ENCODE measurements at places on chromosomes 2 and 18.

DNA sequence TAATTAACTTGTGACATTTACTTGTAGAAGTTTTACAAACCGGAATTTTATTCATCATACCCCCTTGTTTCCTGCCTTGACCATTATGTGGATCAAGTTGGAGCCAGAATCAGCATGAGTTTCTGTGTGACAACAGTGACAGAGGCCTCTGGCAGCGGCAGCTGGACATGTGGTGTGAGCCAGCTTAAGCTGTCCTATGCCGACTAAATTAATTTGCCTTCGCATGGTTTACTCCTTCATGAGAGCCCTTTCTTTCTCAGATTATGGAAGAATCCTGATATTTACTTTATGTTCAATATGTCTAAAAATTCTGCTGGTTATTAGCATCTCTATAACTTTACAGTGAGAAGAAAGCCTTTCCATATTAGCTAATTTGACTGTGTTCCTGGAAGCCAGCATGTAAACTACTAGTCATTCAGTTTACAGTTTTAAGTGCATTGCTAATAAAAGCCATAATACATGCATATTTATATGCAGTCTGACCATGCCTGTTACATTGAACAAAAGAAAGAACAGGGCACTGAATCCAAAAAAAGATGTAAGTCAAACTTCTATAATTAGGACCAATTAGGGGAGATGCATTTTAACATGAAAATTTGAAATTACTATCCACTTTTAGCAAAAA, 495.8 kb upstream of the ACVR2A start:
- DNase-seq = peak; percentile 15

- DNase-seq = peak; percentile 39
Measured at GRCh38 chr2:155372969-155373368, 674.5 kb downstream of the KCNJ3 start.

DNA sequence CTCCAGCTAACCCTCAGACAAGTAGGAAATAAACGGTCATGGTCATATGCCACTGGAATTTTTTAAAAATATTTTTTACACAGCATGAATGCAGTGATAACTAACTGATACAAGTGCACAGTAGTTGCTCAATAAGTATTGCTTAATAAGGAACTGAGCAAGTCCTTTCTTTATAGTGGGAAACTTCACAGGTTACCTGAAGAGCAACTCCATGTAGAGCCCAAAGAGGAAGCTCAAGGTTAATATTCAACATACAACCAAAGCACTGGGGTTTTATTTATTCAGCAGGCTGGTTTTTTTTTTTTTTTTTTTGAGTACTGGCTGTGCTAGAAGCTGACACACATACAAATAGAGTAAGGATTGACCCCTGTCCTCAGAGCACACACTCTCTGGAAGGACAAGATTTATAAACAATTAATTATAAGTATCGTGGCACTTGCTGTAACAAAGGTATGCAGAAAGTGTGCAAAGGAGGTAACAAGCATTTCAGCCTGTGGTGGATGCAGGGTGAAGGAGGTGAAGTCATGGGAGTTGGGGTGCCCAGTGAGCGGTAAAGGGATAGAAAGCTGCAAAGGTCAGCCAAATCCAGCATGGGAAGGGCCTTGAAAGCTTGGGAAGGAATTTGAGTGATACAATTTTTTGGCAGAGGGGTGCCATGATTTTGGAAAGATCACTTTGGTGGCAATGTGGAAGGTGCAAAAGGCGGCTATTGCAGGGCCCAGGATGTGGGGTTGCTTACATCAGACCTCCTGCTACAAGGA, 52.7 kb downstream of the ATOH8 start:
- DNase-seq = peak; percentile 98

- no peak for DNase-seq
Measured at GRCh38 chr2:112138159-112139032, at the start of gene FBLN7. Gene FBLN7, plus strand, starts transcription at chr2:112138385. Its CDS starts 271 bp downstream, at chr2:112138656.

- DNase-seq = no peak
Measured at GRCh38 chr18:9872823-9873222, 12.9 kb upstream of the TXNDC2 start.

- no peak for DNase-seq
Measured at GRCh38 chr2:147538821-147539220, 306.0 kb upstream of the ACVR2A start.

GRCh38 chr2:9799729-9800632, 43.3 kb upstream of the TAF1B start:
- DNase-seq = peak; percentile 43

DNA sequence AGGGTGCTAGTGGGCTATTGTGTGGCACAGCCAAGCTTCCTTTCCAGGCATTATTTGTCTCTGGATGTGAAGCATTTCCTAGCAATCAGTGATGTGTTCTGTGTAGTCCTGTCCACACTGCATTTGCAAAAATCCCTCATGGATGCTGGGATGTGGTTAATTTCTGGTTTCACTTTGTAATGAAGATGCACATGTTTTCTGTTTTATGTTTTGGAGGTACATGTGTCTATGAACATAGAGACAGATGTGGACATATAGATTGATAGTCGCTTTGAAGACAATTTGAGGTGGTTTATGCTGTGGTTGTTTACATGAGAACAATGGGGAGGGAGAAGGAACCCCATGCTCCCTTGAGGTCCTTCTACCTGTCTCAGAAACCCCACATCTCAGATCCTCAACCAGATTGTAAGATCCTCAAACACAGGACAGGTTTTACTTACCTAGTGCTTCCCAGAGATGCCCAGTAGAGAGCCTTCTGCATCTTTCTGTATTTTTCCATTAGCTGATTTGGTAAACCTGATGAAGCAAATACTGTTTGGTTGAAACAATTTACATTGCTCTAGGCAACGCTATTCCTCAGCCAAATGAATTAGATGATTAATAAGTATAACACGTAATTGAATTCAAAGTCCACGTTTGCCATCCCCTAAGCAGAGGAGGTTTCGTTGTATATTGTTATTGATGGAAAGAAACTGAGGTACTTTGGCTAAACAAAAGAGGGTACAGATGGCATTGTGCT, 204.4 kb downstream of the SPP2 start:
- DNase-seq = peak; percentile 88

DNA sequence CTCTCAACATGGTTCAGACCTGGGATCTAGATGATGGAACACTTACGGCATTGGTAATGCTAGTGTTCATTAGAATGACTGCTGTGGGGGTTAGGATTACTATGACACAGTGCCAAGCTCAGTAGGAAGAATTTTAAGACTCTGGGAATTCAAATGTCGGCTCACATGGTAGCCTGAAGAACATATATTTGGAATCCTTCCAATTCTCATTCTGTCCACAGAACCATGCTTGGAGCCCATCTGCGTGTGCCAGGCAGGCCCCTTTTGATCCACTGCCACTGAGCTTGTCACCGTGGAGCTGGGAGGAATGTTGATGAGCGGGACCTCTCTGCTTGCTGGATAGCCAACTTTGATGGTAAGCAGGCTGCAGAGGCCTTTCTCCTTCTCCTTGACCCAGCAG, 322.0 kb upstream of the SOX11 start:
- DNase-seq = no peak

GRCh38 chr18:43587538-43588153, 310.4 kb upstream of the SYT4 start:
- peak; percentile 54 for DNase-seq

DNA sequence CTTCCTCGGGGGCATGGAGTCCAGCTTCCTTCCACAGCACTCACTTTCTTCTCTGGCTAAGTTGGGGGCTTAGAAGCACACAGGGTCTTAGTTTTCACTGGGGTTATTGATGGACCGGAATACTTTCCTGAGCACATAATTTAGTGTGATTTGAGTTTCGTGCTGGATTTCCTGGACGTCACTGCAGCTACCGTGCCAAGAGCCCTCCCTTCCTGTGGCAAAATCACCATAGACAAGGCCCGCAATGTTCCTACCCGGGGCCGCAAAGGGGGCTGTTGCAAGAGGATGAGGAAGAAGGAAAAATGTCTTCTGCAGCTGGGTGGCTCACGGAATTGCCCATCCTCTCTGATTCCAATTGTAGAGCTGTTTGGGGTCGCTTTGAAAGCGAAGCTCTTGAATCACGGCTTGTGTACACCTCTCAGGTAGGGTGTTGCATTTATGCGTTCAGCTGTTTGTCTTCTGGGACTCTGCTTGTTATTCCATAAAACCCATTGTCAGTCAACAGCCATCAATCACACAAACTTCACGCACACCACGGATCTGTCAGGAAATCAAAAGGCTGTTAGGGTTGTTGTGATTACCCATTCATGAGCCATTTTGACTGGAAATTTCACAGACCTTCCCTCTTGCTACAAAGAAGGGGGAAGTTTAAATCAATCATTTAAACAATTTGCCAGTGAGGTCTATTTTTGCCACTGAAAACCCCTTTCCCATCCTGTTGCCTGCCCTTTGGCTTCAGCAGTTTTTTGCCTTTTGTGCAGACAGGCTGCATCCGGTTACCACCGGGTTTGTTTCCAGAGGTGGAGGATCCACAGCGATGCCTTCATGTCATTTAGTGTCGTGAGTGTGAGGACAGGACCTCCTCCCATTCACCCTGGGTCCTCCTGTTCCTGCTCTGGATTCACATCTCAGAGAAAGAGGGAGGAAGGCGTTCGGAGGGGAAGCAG, 36.0 kb downstream of the SMIM21 start:
- no peak for DNase-seq

DNA sequence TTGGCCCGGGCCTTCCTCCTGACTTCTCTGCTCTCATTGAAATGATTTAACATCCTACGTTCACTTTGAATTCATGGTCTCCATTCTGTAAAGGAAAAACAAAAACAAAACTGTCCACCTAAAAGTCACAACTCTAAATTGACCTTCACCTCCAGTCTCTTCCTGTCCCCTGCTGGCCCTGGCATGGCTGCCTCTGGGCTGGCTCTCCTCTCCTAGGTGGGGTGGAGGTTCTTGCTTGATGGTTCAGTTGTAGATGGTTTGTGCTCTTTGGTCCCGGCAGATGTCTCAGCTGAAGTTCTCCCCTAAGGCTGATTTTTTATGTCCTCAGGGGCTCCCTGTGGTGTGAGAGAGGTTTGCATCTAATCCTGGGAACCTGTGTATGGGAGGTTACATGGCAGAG, 121.1 kb downstream of the ACKR3 start:
- DNase-seq = no peak

DNA sequence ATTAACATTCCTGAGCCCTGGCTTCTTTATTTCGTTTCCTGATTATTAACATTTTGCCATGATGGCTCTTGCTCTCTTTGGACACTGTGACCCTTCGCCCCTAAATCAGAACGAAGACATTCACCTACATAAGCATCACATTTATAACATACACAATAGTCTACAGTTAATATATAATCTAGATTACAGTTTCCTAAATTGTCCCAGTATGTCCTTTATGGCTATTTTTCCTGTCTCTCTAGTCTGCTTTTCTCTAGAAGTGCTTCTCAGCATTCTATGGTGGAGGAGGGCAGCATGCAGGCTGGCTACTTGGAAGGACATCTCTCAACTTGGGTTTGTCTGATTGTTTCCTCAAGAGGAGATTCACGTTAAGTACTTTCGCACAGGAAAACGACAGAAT, 49.9 kb downstream of the FAM210A start:
- DNase-seq = no peak

GRCh38 chr2:219515874-219516629, 1.8 kb downstream of the ASIC4 start:
- no peak for DNase-seq

DNA sequence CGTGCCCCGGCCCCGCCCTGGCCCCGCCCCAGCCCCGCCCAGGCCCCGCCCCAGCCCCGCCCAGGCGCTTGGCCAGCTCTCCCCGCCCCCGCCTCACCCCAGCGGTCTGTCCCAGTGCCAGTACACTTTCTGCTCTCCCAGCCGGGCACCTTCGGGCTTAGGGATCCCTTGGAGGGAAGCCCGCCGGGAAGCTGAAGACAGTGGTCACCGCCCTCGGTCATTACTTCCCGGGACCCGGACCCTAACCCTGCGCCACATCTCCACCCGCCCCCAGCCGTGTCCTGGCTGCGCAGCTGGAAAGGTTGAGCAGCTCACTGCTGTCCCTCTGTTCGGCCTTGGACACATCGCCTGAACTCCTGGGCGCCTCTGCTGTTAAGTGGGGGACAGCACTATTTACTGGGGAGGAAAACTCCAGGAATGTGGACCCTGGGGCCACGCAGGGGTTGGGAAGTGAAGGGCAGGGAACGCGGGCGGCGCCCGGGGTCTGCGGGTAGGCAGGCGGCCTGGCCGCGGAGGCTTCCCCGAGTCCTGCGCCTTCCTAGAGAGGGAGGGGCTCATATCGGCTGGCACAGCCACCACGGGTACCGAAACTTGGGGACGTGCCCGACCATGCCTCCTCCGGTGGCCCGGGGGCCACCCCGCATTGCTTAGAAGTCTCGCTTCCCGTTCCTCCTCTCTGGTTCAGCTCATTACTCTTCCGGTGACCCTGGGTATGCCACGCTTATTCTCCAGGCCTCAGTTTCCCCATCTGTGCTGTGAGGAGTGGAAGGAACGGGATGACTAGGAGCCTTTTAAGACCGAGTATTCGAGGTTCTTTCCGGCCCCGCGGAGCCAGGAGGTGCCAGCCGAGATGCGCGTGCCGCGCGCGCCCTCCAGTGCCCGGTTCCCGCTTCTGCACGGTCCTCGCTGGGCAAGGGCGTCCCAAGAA, 121.0 kb downstream of the GYPC start:
- peak; percentile 40 for DNase-seq

DNA sequence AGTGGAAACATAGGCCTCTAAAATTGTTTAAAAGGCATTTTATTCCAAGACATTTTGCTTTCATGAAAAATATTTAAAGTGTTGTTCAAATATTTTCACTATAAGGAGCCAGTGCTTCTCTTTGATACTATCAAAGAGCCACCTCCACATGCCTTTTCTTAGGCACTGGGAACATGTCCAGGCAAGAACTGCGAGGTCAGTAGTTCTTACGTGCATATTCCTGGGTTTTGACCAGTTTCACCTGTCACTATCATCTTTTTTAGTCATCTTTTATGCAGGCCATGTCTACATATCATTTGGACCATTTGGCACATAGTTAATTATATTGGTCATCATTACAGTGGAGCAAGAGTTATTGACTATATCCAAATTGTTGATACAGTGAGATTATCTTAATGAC, 195.3 kb downstream of the CCDC85A start:
- no peak for DNase-seq

DNA sequence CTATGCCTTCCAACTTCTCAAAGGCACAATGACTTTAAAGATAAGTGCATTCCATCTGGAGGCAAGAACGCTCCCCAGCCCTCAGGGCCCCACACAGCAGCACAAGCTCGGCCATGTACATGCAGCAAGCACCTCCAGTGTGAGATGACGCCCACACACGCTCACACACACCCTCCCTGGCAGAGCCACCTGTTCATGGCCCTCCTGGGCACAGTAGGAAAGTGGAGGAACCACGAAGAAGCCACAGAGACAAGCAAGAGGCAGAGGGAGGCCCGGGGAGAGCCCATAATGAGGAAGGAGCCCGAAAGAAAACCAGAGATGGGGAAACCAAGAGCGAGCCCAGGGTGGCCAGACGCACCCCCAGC, 21.7 kb downstream of the BIN1 start:
- peak; percentile 54 for DNase-seq

- no peak for DNase-seq
Measured at GRCh38 chr2:28150236-28150915, 242.3 kb upstream of the FOSL2 start.
